DMS53 (cell line): ENCODE measurements at places on chromosomes 13 and 19.

- no peak for DNase-seq
Observed at GRCh38 chr13:113013878-113014751, 45.1 kb downstream of the MCF2L start.

- no peak for DNase-seq
Observed at GRCh38 chr13:77415253-77416071, 88.6 kb upstream of the MYCBP2 start.

DNA sequence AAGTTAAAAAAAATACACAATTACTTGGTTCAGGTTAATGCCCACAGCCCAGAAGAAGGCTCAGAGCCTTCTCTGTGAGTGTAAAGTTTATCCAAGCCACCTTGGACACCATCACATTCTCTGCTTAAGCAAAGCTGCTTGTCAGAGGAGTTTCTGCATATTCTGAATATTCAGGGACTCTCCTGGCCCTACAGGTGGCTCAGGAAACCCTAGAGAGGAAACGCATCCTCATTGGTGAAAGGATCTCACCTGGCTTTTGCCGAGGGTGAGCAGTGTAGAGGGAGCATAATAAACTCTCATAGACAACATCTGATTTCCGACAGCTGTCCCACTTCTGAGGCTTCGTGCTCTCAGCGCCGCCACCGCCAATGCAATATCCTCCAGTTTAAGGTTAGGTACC is 239.9 kb upstream of the TSHZ3 start:
- DNase-seq, result no peak

DNA sequence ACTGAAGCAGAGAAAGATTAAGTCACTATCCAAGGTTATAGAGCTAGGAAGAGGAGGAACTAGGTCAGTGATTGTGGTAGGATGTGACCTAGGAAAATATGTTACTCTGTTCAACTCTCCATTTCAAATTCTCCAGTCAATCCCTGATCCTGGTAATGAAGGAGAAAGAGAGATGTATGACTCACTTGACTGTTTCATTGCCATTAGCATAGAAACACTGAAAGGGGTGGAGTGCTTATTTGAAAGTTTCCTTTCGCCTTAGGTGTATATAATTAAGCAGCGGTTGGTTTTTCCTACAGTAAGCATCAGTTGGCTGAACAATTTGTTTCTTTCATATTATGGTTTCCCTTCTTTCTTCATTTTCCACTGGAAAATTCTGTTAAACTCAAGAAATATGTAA is 198.1 kb upstream of the CSNK1A1L start:
- no peak for DNase-seq

DNA sequence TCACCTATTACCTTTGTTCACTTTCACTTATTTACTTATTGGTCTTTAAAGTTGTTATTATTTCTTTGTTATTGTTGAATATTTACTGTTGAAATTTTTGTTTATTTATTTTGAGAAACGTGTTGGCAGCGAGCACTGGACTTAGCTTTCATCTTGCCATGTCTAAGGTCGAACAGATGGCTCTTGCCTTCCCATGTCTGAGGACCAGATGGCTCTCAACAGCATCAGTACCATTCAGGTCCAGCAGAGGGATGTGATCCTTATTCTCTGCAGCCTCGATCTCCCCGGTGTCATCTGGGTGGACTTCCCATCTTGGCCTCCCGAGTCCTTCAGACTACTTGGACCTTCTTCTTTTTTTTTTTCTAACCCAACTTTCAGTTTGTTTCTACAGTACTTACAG is 1437.6 kb downstream of the UQCRFS1 start:
- DNase-seq, result peak; percentile 38

DNA sequence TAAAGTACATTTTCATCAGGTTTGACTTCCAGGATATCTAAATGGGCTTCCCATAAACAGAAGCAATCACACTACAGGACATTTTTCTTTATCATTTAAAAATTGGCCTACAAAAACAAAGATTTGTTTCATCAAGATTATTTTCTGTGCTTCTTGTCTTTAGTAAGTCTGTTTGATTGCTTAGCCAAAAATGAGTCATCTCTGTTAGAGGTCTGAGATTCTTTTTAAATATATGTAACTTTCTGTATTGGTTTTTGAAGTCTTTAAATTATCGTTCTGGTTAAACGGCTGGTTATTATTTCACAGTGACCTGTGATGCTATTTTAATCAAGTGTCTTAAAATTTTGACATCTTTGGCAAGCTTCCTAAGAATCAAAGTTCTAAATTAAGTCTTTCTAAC is 62.7 kb downstream of the SLITRK1 start:
- no peak for DNase-seq

DNA sequence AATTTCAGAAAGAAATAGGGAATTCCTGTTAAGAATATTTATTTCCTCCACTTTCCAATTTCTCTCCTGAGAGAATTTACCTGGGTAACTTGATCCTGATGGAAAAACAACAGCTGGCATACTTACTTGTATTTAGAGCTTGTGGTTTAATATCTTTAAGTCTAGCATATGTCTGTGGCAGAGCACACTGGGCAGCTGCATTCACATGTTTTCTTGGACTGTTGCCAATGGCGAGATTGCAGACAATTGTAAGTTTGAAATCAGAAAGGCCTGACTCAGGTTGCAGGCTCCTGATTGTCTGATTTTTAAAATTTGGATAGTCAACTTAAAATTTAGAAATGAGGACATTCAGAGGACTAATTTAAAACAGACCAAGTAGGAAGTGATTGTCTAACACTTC is 66.9 kb downstream of the NHLRC3 start:
- peak; percentile 76 for DNase-seq

GRCh38 chr13:98523455-98524102 is 53.3 kb downstream of the STK24 start:
- no peak for DNase-seq
